Right hindlimb (tissue), 1 donor: ENCODE measurements at places on chromosomes 3 and 15.

DNA sequence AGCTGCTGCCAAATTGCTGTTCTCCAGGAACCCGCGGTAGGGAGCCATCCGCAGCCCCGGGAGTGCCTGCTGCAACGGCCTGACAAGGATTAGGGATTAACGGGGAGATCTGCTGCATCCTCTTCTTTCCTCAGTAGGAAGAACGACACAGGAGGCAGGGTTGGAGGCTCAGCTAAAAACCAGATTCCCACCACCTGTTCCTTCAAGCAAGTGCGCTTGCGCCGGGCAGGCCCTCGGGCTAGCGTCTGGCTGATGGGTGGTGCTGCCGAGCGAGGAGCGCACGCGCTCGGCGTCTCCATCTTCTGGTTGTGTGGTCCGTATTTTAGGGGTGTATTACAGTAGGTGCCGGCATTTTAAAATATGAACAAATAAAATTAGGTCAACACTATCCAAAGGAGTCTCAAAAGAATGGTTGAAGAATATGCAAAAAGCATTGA lies 25.4 kb upstream of the SLC25A26 start:
- peak; percentile 75 for DNase-seq

GRCh38 chr15:47186075-47186474 lies 531.2 kb upstream of the SEMA6D start:
- DNase-seq = no peak

DNA sequence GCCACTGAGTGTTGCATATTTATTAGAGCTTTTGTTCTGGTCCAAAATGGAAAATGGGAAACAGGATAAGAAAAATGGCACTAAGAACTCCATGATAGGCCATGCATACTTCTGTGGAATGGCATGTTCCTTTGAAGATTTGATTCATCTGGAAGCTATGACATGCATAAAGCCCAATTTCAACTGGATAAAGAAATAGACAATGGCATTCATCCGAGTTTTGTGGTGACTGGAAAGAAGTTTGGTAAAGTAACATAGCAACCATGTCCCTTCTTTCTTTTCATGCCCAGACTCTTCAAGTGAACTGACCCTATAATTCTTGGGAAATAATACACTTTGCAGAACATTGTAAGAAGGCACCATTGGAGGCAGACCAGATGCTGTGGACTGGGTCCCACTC lies 368.4 kb upstream of the IL12A start:
- DNase-seq = no peak

DNA sequence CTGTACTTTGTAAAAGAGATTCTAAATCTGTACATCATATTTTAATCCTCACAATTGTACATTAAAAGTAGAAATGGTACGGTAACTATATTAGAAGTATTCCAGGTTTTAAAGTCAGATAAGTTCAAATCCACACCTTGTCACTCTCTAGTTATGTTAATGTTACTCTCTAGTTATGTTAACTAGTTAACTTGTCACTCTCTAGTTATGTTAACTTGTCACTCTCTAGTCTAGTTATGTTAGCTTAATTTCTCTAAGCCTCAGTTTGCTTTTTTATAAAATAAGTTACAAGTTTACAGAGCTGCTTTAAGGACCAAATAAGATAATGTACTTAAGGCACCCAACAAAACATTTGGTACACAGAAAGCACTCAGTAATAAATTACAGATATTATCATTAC lies 42.6 kb downstream of the ZNF280D start:
- no peak for DNase-seq

DNA sequence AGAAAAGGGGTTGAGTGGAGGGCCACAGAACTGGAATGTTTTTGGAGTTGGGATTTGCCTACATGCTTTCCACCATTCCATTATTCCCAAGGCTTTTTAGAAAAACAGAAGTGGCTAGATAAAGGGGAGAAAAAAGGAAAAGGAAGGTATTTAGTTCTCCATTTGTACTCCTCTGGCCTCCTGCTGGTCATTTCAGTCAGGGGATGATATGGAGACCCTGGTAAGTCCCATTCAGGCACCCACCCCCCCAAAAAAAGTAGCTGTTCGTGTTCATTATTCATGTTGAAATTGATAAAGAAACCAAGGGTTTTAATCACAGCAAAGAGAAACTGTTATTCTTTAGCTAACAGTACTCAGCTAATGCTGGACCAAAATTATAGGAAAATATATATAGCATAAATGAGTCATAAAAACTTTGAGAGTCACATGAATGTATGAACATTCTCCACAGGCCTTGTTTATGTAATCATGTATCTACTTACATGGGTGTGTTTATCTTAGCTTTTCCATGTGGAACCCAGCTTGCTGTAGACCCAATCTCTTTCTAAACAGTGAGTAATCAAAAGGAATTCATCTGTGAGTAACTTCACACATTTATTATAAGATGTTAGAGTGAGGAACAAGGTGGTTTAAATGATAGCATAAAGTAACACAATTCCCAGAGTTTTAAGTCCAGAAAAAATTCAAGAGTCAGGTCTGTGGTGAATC lies 167.2 kb downstream of the KCNMB2 start:
- no peak for DNase-seq

DNA sequence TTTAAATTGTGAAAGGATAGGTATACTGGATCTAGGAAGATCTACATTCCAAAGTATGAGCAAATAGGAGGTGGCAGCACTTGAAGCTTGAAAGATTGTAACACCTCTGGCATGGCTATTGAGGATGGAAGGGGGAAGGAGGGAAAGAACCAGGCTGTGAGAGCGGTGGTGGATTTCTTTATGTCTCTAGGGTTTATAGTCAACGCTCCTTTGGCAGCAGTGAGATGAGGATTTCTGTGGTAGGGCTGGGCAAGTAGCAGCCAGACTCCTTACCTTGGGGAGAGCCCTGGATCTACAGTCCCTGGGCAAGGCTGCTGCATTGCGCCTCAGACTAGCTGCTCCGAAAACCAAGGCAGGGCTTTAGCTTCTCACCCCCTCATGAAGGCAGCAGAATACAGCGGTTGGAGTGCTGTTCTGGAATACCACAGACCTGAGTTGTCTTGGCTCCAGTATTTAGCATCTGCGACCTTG lies 53.2 kb downstream of the MEF2A start:
- no peak for DNase-seq

DNA sequence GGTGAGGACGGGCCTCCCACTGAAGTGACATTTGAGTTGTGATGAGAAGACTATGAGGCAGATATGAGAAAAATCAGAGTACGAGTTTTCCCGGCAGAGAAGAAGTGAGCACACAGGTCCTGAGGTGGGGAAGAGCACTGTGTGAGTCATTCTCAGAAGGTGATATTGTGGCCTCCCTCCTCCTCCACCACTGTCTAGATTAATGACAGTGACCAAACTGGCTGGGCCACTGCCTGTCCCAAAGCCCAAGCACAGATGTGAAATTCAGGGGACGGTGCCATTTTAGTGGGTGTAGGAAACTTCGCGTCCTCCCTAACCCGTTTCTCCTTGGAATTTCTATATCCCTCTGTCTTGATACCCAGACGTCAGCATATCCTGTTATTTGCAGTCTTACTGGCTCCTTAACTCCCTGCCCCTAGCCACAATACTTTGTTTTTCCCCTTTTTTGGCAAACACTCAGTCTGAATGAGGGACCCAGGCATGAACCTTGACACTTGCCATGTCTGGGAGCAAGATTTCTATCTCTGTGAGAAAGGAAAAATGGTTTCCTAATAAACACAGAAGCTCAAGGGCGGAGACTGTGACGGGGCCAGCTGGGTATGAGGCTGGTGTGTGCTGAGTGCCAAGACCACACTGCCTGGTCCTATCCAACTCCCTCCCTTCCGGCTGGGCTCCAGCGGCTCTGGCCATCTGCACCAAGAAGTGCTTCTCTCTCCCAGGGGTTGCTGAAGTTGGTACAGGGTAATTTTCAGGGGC lies 15.2 kb downstream of the PRICKLE2 start:
- peak; percentile 87 for DNase-seq

DNA sequence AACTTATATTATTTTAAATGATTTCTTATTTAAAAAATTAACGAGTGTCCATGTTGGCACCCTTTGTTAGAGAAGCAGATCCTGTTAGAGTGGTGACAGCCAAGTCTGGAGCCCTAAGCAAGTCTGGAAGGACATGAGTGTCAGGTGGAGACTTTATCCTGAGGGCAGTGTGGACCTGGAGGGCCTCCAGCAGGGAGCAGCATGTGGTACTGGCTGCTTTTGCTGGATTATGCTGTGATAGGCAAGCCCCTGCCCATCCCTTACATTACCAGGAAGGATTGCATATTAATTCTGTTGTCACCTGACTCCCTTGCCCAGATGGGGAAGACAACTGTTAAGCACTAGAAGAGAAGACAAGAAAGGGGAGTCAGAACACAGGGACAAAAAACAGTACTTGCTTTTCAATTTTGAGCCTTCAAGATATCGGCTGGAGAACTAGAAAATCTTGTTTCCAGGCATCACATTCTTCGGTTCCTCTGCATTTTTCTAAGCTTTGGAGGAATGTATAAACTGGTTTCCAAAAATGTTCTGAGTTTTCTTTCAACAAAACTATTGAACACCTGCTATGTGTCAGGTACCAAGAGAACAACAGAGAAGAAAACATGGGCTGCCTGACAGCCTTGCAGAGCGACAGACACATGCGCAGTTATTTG lies 22.7 kb downstream of the ZNF860 start:
- no peak for DNase-seq

- no peak for DNase-seq
Observed at GRCh38 chr15:92001307-92001706, 147.8 kb downstream of the SLCO3A1 start.

GRCh38 chr3:86654806-86655460 lies 336.0 kb downstream of the VGLL3 start:
- DNase-seq = no peak

- DNase-seq = no peak
Observed at GRCh38 chr3:158991146-158991705, 189.4 kb downstream of the MFSD1 start.

GRCh38 chr15:31219221-31219620 lies 107.4 kb upstream of the KLF13 start:
- DNase-seq = no peak

GRCh38 chr15:44782516-44782915 lies 46.2 kb downstream of the TRIM69 start:
- DNase-seq = no peak

GRCh38 chr3:120172070-120172469 lies 77.8 kb upstream of the GSK3B start:
- DNase-seq = no peak

DNA sequence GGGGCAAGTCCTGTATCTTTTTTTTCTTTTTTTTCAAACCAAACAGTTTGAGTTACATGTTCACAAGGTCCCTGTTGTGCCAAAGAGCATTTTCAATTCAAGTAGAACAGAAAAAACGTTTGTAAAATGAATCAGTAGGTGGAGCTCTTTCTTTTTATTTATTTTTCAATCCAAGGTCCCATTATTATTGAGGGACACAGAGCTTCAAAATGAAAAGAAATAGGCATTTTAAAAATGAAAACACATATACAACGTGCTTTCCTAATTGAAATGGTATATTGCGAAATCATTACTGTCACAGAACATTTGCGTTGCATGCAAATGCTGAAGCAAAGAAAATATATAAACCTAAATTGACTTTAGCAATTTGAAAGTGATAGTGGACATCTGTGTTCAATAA lies 711.0 kb downstream of the MECOM start:
- DNase-seq = no peak

GRCh38 chr3:113805249-113805648 lies 33.3 kb upstream of the GRAMD1C start:
- no peak for DNase-seq

DNA sequence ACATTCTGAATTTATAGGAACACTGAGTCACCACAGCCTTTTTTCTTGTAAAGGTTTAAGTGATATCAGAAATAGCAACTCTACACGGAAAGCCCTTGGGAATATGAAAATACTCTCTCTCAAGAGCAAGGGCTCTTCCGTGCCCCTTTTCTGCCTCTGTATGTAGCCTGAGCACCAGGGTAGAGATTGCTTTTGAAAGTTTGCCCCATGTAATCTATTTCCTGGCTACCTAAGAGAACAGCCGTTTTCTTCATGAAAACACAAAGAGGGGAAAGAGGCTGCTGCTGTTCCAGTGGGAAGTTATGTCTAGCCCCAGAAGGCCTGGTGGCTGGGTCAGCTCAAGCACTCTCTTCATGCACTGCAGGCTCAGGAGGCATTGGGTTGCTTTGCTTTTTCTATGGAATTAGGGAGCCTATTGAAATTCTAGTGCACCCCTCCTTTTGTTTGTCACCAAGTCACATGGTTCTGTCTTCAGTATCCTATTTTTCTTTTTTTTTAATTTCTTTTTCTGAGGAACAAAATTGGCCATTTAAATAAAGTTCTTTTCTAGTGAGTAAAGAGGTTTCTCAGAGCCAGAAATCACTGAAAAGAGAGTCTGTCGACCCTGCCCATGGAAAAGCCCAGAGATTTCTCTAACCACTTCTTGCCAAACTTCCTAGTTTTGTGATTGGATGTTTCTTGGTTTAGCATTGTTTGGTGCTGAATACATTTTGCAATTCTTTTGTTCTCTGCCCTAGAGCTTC lies 39.5 kb downstream of the TIGIT start:
- DNase-seq = no peak

- DNase-seq = no peak
Observed at GRCh38 chr3:126850370-126851085, 132.4 kb upstream of the PLXNA1 start.

- DNase-seq = no peak
Observed at GRCh38 chr15:97168704-97169475, 791.6 kb upstream of the ARRDC4 start.

DNA sequence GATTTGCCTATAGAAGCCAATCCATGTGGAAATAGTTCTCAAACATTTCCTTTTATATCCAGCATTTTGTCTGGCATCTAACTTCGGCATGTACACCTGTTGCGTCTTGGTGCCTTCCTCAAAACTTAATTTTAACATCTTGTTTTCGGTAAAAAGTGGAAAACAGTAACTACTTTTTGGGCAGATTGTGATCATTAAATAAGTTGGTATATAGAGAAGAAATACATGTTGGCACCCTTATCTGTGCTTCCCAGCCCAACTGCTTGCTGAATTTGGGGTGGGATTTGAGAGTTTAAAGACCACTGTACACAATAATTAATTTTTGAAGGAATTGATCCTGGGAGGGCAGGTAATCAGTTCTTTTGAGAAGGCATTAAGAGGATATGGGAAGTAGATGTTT lies 566.8 kb downstream of the PDCD6IP start:
- DNase-seq = no peak

- DNase-seq = no peak
Observed at GRCh38 chr15:94250801-94251200, 19.4 kb downstream of the MCTP2 start.

- DNase-seq = no peak
Observed at GRCh38 chr15:59169251-59169708, 37.4 kb upstream of the LDHAL6B start.

DNA sequence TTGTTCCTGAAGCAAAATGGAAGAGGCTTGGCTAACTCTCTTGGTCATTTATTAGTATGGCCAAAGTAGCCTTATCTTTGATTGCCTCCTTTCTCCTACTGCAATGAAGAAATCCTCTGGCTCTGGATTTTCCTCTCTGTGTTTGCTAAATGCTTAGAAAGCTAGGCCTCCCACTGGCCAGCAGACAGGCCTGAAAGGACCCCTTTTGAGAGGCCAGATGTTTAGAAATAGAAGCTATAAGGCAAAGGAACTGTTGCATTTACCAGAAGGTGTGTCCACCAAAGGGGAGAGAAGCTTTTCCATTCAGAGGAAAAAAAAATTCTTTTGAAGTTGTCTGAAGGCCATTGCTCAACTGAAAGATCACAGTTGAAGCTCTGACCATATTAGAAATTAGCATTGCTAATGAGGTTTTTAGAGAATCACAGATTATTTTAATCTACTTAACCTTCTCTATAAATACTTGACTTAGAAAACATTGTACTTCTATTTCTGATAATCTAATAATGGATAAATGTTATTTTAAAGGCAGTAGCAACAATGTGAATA lies 160.8 kb downstream of the SYNPR start:
- no peak for DNase-seq

GRCh38 chr3:101744811-101745210 lies 20.4 kb downstream of the CEP97 start:
- no peak for DNase-seq

- no peak for DNase-seq
Observed at GRCh38 chr3:41327718-41328117, 128.4 kb downstream of the CTNNB1 start.
